ENCODE measurements at places on chromosomes 3 and 15.

- no peak for DNase-seq
These were observed 200.3 kb downstream of the ADAMTS17 start for GRCh38 chr15:100141311-100142001.

DNA sequence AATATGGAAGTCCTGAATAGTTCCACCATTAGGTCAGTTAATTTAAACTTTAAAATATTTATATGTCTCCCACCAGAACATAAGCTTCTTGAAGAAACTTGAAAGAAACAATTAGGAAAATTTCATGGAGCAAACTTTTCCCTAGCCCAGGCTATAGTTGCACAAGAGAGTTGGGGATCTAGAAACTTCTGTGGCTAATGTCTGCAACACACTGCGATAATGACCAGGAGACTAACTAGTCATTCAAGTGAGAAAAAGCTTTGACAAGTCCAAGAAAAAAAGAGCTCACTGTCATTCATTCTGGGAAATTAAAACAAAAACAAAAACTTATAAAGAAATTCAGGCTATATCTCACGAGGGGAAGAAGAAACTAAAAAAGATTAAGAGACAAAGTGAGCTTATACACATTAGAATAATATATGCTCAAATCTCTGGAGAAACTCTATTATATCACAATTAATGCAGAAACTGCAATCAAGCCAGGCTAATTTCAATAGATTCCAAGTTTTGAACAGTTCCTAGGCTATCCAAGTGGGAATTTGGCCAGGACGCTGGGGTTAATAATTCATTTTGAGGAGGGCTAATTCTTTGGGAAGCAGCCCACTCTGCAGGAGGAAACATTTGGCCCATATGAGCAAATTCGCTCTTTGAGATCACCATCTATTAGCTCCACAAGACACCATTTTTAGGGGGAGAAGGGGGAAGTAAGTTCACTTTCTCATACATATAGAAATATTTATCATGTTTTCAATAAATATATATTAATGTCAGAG lies 134.6 kb downstream of the MEIS2 start:
- no peak for DNase-seq

DNA sequence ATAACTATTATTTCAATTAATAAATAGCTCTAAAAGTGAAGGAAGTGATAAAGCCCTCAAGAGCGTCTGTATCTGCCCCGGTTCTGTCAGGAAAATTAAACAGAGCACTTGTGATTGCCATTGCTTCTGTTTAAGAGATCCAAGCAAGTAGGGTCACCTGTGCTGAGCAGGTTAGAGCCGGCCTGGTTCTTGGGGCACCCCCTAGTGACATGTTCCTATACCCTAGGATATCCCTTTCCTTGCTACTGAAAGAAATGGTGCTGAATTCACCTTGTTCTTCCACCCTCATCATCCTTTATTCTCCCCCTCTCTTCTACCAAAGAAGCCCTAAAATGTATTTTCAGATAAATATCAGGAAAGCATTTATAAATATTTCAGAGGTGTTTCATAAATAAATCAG lies 323.5 kb downstream of the RORA start:
- DNase-seq = peak; percentile 22

DNA sequence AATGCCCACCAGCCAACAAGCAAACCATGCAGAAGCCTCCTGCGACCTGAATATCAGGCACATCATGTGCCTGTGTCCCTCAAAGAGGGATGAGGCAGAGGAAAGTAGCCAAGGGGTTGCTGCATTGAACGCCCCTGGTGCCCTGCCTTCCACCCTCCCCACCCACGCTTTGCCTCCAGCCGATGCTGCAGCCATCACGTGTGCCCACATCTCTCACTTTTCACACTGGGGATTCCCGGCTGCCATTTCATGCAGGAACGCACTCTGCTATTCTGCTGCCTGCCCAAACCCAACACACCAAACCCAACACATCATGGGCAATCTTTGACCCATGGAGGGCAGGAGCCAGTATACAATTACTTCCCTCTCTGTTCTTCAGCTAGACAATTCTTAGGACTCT lies 462.2 kb upstream of the PROK2 start:
- no peak for DNase-seq

GRCh38 chr3:101900736-101901135 lies 51.4 kb downstream of the NFKBIZ start:
- DNase-seq = no peak

- no peak for DNase-seq
These were observed 58.2 kb upstream of the TMC3 start for GRCh38 chr15:81432179-81432578.

DNA sequence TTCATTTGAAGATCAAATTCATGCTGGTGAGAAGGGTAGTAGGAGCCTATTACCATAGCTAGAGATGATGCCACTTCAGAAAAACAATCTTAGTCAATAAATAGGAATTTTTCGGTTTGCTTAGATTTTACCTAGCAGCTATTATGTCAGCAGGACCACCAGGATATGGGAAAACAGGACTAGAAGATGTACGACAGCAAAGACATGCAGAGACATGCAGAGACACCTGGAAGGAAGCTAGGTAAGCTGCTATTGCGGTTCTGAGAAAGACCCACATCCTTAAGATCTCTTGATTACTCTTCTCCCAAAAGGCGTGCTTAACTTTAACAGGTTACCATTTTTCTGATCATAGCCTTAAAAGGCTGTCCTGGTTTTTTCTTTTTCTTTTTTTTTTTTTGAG lies 64.8 kb upstream of the THSD4 start:
- DNase-seq = no peak

GRCh38 chr3:55877703-55878102 lies 390.6 kb upstream of the WNT5A start:
- DNase-seq = no peak

- no peak for DNase-seq
These were observed 133.8 kb downstream of the MOBP start for GRCh38 chr3:39601241-39601640.

DNA sequence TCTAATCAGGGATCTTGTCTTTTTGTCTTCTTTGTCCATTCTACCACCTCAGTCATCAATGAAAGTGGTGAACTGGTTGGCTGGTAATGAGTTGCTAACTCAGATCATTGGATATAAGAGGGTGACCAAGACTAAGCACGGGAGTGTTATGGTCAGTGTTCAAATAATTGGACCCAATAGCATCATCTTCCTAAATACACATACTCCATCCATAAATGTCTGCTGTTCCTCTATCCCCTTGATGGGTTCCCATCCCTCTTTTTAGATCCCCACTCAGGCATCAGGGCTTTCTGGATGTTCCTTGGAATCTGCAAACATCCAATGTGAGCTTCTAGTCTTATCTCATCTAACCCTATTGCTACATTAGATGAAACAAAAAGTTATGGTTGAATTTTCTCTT lies 3.5 kb downstream of the SEMA5B start:
- no peak for DNase-seq

DNA sequence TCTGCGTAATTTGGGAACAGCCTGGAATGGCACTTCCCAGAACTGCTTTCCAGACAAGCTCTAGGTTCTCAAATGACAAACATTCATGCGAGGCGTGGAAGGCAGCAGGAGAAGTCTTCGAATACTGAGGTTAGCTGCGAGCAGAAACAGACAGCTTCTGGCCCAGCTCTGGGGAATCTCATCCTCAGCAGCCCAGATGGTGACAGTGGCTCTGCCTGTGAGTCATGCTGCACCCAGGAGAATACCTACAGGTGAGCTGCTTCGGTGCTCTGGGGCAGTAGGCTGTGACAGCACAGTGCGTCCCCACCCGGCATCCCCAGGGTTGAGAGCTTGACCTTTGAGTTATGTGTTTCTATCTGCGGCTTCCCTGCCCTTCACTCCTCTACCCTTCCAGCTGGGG lies 258.6 kb downstream of the KLF13 start:
- DNase-seq = no peak

DNA sequence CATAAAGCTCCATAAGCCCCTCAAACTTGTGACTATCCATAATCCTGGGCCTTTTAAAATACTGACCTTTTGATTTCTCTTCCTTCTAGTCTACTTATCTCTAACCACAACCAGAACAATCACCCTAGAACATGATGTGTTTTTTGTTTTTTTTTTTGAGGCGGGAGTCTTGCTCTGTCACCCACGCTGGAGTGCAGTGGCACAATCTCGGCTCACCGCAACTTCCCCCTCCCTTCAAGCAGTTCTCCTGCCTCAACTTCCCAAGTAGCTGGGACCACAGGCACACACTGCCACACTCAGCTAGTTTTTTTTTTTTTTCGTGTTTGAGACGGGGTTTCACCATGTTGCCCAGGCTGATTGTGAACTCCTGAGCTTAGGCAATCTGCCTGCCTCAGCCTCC lies 25.1 kb downstream of the VPS39 start:
- DNase-seq = no peak

- DNase-seq = no peak
These were observed 66.4 kb upstream of the PLXNA1 start for GRCh38 chr3:126916546-126916945.

- DNase-seq = no peak
These were observed 28.3 kb downstream of the IDH3A start for GRCh38 chr15:78177447-78177873.

DNA sequence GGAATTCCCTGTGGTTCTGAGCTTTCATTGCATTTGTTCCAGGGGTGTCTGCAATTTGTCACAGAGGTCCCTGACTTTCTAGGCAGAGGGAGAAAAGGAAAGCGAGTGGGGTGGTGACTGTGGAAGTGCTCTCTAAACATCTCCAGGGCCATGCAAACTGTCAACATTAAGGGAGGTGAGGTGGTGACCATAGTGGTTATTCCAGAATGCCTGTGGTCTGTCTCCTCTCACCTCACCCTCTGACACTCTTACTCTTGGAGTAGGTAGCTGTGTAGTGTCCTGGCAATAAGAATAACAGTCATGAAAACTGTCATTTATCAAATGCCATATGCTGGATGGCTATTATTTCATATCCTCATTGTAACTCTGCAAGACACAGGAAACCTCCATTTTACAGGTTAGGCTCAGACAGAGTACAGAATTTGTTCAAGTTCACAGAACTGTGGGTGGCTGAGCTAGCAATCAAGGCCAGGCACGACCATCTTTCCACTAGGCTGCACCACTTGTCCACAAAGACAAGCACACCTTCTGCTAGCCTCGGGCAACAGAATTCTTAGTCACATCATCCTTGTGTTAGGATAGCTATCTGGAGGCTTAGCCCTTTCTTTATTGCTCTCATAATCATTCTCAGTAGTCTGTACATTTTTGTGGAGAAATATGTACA lies 179.4 kb downstream of the CD47 start:
- no peak for DNase-seq

- no peak for DNase-seq
These were observed 596 bp downstream of the BTD start for GRCh38 chr3:15602146-15602536.

GRCh38 chr3:22399566-22399965 lies 648.6 kb upstream of the ZNF385D start:
- DNase-seq = no peak

DNA sequence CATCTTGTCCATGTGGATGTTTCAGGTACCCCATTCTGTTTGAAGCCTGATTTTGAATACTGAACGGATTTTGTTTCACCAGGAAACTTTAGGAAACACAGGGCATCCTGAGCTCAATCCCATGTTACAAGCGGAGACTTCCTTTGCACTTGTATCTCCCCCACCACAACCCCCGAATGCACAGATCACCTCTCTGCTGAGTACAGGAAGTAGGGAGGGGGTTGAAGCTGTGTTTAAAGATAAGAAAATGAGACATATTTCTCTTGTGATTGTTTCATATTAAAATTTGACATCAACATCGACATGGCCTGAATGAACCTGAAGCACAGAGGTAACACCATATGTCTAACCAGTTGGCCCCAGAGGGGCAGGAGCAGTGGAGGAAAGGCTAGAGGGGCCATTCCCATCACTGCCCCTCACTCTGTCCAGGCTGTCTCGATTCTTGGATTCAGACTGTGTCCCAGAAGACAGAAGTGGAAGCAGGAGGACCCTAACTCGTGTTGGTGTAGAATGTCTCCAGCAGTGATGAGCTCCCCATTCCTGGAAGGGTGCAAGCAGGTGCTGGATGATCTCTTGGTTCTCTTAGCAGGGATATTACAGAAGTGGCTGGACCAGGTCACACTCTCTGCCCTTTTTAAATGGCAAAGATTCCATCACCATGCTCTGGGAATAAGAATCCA lies 59.6 kb upstream of the IQSEC1 start:
- peak; percentile 4 for DNase-seq

DNA sequence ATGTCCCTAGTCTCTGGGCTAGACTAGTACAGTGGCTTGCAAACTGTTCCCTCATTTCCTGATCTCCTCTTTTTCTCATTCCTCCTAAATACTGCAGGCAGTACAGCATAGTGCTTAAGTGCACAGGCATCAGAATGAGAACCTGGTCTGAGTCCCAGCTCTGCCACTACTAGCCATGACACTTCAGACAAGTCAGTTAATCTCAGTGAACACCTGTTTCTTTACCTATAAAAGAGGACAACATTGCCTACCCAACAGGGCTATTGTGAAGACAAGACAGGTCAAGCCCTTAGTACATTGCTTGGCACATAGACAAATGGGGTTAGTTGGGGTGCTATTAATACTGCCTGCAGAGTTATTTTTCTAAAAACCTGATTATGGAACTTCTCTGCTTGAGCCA lies 113.3 kb downstream of the RYR3 start:
- DNase-seq = no peak

GRCh38 chr15:101048581-101049030 lies 129.4 kb downstream of the LRRK1 start:
- peak; percentile 6 for DNase-seq

DNA sequence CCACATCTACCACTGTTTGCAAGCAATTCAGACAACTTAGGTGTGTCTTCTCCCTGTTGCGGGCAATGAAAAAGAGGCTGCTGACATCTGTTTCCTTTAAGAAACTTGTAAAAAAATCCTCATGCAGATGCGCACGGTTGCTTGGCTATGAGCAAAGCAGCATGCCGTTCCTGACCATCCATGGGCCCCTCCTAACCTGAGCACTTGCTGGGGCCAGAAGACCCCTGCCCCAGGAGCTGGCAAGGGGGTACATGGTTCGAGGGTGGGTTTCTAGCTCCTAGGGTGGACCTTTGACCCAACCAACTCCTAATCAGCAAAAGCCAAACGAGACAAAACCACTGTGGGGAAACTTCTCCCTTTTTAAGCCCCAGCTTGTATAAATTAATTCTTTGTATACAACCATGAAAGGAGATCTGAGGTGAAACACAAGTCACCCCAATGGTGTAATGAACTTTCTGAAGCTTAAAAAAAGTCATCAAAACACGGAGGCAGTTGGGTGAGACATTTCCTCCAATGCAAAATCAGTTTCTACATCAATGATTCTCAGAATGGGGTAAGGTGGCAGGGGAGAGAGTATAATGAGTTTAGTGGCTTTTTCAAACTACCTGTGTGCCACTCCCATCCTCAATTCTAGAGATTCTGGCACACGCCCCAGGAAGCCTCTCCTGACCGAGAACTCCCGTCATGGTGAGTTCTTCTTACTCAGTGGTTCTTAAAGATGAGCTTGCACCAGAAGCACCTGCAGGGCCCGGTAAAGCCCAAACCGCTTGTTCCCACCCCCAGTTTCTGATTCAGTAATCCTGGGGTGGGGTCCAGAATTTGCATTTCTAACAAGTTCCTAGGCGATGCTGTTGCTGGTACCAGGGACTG lies 44.1 kb downstream of the CPN2 start:
- peak; percentile 43 for DNase-seq

- no peak for DNase-seq
These were observed 20.4 kb upstream of the SLC25A38 start for GRCh38 chr3:39362812-39363211.
